ENCODE measurements at places on chromosomes 5 and 9.

DNA sequence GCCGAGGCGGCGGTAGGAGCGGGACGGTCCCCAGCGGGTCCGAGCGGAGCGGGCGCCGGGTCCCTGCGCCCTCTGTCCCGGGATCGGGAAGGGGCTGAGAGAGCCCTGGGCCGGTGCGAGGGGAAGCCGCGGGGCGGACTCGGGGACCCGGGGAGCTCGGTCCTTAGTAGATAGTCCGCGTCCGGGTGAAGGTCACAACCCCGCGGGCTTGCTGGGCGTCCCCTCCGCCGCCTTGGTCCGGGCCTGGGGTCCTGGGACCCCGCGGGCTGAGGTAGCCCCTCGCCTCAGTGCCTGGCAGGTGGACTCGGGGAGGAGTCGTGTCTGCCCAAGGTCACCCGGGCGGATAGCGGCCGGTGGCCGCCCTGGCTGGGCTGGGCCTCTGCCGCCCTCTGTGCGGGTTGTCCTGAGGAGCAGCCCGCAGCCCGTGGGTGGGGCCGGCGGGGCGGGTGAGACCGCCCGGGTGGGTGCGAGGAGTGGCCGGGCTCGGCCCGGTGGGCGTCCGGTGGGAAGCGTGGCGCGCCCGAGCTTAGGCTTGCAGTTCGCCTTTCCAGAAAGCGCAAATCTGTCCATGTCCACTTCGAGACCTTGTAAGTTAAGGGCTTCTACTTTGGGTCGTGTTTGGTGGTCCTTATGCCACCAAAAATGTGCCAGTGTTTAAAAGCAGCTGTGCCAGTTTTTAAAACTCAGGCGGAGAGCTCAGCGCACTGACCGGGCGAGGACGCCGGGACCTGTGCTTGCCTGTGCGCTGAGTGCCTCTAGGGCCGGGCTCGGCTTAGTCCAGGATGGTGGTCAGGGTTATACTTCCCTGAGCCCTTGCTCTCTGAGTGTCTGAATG lies 554 bp downstream of the SDHA start:
- DNase-seq, result peak; percentile 28

- no peak for DNase-seq
These were observed 67.1 kb upstream of the UNC5A start for GRCh38 chr5:176743136-176743861.

- no peak for DNase-seq
These were observed 176.6 kb upstream of the TYRP1 start for GRCh38 chr9:12516573-12516972.

DNA sequence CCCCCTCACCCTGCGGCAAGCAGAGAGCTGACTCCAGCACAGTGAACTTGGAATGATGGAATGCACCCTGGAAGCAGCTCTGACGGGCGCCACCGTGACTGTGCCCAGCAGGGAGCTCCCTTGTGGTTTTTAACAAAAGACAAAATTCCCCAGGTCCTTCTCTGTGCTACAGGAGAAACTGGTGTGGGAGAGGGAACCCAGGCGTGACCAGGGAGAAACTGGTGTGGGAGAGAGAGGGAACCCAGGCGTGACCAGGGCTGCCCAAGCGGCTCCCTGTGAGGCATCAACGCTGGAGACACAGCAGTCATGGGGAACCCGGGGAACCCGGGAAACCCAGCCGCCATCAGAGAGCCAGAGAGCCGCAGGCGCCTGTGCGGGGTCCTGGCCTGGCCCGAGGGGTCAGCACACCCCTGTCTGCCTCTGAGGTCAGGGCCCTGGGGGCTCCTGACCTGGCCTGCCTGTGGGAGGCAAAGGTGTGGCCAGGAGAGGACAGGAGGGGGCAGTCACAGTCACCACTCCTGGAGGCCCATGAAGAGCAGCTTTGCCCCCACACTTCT lies 3.1 kb upstream of the AHRR start:
- peak; percentile 47 for DNase-seq

GRCh38 chr9:112049811-112050516 lies 125.1 kb downstream of the SUSD1 start:
- no peak for DNase-seq

- no peak for DNase-seq
These were observed 79.2 kb upstream of the SPIN1 start for GRCh38 chr9:88308831-88309560.

DNA sequence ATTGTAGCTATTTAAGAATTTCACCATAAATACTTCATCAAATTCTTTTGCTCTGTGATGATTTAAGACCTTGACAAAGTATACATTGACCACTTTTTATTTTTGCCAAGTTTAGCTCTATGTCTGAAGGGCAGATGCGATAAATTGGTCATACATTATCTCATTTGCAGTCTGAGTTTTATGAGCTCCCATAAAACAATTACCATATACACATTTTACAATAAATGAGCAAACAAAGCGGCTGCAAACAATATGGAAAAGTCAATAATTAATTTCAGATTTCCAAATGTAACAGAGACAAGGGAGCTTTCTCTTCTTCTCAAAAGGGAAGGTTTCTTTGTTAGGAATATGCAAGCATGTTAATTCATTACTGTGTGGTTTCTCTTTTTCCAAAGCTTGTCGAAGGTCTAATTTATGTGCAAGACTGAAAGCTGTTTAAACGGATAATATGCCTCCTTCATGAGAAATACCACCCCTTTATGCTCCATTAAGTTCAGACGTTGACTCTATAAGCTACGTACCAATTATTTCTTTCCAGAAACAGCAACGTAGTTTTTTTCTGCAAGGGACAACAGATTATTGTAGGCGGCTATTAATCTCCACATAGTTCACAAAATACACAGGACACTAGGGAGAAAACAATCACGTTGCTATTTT lies 7.0 kb upstream of the IZUMO3 start:
- DNase-seq, result no peak

- no peak for DNase-seq
These were observed 672.9 kb downstream of the NR2F1-AS1 start for GRCh38 chr5:92907938-92908606.

GRCh38 chr9:4670591-4670990 lies 4.3 kb upstream of the SPATA6L start:
- no peak for DNase-seq

DNA sequence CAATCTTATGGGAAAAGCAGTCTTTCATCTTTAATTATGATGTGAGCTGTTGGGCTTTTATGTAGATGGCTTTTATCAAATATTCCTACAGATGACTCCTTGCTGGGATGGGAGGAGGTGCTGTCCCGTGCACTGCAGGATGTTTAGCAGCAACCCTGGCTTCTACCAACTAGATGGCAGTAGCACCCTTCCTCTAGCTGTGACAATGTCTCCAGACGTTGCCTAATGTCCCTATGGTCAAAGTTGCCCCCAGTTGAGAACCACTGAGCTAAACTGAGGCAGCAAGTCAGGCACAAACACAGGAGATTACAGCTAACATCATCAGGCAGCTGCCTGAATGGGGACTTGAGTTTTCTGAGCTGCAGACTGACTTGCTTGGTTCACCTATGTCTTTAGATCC lies 401.9 kb upstream of the PDE4D start:
- DNase-seq, result peak; percentile 27

GRCh38 chr9:18800579-18800978 lies 232.4 kb downstream of the SAXO1 start:
- no peak for DNase-seq

GRCh38 chr9:93480728-93481324 lies 27.4 kb upstream of the FAM120AOS start:
- DNase-seq, result no peak

GRCh38 chr5:100519075-100519474 lies 16.1 kb upstream of the FAM174A start:
- DNase-seq, result no peak

DNA sequence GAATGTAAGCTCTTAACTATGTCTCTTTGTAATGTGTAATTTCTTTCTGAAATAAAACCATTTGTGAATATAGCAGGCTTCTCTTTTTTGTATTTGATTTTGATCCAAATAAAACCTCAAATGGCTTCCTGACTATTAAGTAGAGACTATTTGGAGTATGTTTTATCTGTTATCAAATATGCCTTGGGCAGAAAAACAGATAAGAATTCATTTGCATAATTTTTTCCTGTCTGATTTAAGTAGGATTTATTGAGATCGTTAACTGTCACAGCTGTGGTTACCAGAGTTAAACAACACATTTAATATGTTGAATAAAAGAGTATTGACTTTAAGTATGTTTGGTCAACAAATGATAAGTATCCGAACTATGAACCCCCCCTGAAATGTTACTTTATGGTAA lies 104.9 kb downstream of the MELK start:
- DNase-seq, result no peak

GRCh38 chr5:149073213-149073612 lies 10.4 kb upstream of the SH3TC2 start:
- no peak for DNase-seq

DNA sequence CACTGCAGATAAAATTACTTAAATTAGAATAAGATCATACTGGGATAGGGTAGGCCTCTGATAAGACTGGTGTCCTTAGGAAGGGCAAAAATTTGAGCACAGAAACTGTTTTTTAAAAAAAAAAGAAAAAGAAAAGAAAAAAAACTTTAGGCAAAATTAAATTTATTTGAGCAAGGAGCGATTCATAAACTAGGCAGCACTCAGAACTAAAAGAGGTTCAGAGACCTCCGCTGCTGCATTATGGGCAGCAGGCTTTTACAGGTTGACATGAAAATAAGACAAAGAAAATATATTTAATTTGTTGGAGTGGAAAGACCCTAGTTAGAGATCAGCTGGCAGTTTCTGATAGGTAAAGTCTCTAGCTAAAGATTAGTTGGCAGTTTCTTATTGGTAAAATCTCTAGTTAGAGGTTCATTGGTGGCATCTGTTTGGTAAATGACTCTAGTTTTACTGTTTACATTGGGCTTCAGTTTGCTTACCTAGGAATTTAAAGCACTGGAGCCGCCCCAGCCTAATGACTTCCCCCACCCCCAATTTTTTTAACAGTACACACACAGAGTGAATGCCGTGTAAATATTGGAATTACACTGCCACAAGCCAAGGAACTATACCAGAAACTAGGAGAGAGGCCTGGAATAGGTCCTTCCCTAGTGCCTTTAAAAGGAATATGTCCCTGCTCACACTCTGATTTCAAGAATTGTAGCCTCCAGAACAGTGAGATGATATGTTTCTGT lies 4.5 kb upstream of the PLPP6 start:
- DNase-seq, result no peak

- DNase-seq, result no peak
These were observed 189.6 kb downstream of the HSPA4 start for GRCh38 chr5:133241179-133242092.

DNA sequence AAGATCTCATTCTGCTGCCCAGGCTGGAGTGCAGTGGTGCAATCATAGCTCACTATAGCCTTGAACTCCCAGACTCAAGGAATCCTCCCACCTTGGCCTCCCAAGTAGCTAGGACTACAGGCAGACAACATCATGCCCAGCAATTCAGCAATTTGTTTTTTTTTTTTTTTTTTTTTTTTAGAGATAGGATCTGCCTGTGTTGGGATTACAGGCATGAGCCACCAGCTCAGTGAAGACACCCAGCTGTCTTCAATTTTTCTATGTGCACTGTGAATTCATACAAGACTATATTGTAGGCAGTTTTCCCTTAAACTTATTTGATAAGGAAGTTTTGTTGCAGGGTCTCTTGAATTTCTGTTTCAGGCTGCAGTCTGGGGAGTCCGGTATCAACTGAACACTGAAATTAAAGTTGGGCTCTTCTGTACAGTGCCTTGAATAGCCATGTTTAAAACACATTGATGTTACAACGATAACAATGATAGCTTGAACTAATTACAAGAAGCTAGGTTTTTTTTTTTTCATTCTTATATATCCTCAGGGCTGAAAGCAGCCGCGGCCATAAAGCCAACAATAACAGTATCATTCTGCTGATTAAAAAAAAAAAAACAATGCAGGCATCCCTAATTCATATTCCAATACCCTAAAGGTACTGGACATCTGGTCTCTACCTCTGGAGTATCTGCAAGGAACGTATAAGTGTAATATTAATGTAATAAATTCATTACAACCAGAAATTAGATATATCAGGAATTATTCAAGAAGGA lies 63.5 kb downstream of the MPDZ start:
- no peak for DNase-seq

GRCh38 chr9:3758816-3759576 lies 233.2 kb upstream of the RFX3 start:
- DNase-seq, result no peak

GRCh38 chr9:31744589-31744988 lies 639.9 kb upstream of the ACO1 start:
- DNase-seq, result no peak

DNA sequence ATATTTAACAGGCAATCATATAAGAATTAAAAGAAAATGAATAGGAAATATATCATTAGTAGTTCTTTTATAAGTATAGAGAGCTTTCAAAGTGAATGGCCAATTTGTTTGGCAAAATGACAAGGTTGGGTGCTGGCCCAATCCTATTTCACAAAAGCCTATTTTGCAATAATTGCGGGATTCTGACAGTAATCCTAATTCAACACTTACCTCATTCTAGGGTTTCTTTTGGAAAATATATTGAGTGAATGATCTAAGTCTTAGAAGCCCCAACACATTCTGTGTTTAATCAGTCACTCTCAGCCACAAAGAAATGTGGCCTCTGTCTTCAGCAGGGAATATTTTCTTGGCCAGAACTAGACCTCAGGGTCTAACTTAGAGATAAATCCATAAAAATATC lies 835.9 kb upstream of the ZNF608 start:
- no peak for DNase-seq

DNA sequence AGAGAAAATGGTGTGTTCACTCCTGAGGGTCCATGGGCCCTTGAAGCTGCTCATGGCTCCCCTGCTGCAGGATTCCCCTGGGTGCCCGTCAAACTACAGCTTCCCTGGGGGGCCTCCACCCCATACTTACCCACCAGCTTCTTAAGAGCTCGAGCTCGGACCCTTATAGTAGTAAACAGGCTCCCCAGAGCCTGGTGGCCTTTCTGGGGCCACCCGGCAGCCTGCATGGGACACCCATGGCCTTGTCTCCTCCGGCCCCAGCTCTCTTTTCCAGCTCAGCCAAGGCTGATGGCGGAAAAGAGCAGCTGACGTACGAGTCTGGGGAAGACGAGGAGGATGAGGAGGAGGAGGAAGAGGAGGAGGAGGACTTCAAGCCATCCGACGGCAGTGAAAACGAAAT lies 4.2 kb upstream of the CEL start:
- DNase-seq, result no peak

DNA sequence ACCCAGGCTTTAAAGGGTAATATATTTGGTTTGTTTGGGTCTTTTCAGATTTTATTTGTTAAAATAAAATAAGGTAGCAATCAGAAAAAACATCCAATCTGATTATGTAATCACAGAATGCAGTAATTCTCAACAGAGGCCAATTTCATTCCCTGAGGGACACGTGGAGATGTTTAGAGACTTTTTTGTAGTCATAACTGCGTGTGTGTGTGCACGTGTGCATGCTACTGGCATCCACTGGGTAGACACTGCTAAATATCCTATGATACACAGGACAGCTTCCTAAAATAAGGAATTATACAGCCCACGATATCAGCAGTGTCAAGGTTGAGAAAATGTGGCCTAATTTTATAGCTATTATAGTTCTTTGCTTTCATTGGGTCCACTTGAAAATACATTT lies 180.8 kb upstream of the KLF9 start:
- no peak for DNase-seq

Data from mammary epithelial cell (primary cell).